ENCODE measurements at places on chromosomes 1 and 21.

- no peak for DNase-seq
Observed at GRCh38 chr1:41599912-41600311, 115.4 kb upstream of the EDN2 start.

DNA sequence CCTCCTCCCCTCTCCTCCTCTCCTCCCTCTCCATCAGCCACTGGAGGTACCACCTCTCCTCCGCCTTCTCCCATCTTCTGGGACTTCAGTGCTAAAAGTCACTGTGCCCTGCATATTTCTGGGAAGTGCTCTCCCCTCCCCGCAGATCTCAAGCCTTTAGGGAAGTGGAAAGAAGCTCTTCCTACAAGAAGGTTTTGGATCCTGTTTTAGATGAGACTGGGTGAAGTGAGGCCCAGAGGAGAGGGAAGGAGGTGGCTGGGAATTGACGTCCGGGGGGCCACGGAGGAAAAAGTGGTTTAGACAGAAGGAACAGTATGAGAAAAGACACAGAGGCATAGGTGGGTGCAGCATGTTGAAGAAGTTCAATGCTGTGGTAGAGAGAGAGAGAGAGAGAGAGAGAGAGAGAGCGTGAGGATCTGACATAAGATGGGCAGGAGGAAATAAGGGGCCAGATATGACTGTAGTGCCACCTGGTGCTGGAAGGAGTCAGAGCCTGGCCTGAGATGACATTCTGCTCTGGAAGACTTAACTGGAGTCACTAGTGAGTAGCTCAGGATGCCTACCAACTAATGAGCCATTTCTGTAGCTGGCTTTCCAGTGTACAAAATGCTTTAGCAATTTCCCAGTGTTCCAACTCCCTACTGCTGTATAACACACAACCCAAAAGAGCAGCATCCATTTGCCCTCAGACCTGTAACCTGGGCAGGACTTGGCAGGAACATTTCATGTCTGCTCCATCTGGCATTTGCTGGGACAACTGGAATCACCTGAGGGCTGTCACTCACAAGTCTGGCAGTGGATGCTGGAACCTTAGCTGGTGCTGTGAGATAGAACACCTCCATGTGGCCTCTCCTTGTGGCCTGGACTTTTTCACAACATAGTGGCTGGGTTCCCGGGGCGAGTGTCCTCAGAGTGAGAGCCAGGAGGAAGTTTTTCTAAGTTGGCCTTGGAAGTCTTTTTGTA lies 16.6 kb upstream of the ZSCAN20 start:
- DNase-seq: no peak

DNA sequence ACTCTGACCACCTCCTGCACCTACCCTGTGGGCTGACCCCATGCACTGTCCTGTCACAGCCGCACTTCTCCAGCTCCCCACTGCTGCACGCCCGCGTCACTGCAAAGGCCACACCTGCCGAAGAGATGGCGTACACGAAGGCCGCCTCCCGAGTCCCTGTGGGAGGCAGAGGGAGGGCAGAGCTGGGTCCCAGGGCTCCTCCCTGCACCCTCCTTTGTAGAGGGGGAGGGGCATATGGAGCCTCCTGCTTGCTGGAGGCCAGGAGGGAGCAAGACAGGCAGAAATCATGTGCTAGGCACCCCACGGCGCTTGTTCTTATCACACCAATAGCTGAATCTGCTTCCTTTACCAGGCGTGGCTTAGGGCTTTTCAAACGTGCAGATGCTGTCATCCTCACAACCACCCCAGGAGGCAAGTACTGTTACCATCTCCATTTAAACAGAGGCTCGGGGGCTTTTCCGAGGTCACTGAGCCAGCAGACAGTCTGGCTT lies 21.4 kb downstream of the WNT4 start:
- no peak for DNase-seq

- DNase-seq: no peak
Observed at GRCh38 chr1:94683886-94684285, 136.3 kb upstream of the SLC44A3 start.

DNA sequence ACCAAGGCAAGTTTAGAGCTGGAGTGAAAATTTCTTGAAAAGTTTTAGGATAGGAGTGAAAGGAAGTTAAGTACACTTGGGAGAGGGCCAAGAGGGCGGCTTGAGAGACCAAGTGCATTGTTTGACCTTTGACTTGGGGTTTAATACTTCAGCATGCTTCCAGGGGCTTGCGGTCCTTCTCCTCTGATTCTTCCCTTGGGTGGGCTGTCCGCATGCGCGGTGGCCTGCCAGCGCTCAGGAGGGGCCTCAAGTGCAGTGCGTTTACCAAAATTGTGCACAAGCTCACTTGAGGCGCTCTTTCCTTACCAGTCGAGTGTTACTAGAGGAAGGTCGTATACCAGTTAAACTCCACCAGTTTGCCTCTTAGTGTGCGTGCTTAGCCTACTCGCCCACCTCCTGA lies 91.3 kb upstream of the LYST start:
- no peak for DNase-seq

- no peak for DNase-seq
Observed at GRCh38 chr1:6419804-6420453, at the start of gene HES2. Gene HES2 (minus strand): TSS chr1:6419919. CDS start chr1:6419820, 99 bp downstream.

DNA sequence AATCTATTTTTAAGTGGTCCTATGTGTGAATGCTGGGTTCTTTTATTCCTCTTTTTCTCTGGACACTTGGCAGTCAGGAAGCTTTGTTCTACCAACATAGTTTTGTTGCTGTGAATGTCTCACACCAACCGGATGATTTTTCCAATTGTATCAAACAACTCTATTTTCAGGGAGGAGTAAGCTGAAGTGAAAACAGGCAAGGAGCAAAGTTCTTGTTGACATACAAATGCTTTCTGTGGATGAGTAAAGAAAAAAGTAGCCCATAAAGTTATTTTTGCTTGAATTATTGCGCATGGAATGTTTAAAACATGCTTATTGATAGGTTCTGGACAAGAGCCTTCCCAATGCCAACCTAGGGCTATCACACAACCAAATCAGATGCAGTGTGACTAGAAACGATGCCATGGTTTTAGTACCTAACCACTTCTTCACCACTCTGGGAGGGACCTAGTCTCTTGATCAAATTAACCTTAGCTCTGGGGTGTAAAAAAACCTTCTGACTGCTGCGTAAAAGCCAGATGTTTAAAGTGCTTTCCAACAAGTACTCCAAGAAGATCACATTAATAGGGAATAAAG lies 4.5 kb downstream of the IER5 start:
- DNase-seq: no peak

- DNase-seq: no peak
Observed at GRCh38 chr21:33238565-33239255, 9.0 kb downstream of the IFNAR2 start.

GRCh38 chr1:35565742-35566133 lies 7.4 kb upstream of the TFAP2E start:
- DNase-seq: no peak

DNA sequence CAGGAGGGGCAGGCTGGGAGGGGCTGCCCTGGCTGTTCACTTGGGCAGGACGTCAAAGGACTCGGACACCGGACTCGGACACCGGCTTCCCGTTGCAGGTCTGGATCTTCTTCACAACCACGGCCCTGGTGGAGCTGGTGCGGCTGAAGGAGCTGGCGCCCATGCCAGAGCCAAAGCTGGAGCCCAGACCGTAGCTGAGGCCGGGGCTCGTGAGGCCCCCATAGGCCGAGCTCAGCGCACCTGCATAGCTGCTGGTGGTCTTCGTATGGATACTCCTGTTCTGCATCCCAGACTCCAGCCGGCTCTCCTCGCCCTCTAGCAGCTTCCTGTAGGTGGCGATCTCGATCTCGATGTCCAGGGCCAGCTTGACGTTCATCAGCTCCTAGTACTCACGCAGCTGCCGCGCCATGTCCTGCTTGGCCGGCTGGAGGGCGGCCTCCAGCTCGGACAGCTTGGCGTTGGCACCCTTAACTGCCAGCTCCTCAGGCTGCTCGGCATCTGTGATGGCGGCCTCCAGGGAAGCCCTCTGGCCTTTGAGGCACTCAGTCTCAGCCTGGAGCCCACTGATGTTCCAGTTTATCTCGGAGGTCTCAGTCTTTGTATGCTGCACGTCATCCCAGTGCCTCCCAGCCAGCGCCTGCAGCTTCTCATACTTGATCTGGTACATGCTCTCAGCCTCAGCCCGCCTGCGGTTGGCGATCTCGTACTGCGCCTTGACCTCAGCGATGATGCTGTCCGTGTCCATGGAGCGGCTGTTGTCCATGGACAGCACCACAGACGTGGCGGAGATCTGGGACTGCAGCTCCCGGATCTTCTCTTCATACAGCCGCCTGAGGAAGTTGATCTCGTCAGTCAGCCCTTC lies 15.1 kb upstream of the KLF17 start:
- no peak for DNase-seq

- no peak for DNase-seq
Observed at GRCh38 chr1:175158170-175158591, 34.4 kb downstream of the KIAA0040 start.

DNA sequence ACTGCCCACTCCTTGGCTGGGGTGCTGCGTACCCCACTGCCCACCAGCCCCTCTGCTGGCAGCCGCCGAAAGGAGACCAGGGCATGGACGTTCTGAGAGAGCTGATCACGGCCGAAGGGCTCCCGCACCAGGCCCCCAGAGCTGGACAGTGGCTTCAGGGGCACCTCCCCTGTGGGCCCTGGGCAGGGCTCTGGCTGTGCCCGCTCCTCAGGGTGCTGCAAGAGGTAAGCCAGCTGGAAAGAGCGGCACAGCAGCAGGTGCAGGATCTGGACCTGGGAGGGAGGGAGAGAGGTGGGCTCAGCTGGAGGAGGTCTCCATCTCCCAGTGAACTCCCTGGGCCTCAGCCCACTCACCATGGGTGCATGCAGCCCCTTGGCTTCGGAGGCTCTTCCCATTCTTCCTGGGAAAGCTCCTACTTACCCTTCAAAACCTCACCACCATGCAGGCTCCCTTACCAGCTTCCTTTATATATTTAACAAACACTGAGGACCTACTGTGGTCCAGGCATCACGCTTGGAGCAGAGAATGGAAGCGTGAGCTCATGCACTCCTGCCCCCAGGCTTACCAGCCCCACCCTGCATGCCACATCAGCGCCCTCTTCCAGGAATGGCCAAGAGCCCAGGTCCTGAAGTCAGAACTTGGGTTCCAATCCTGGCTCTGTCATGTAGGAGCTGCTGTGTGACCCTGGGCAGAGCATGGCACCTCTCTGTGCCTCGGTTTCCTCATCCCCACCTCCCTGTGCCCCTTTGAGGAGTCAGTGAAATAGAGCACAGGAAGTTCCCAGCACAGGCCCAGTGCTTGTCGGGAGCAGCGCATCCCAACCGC lies 6.8 kb upstream of the KIF17 start:
- DNase-seq: no peak

DNA sequence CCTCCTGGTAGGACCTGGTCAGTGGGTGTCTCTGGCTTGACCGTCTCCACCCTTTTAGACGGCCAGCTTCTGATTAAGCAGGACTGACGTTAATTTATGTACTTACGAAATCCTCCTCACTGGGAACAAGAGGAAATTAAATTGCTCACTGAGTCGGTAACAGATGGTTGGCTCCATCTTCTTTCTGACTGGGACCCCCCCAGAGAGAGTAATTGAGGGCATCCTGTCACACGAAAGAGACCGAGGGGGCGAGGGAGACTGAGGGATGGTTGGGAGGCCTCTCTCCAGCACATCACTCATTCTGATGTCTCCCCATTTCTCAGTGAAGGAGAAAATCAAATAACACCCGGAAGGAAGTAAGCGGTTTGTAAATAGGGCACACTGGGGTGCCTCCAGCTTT lies 104.8 kb downstream of the OMA1 start:
- no peak for DNase-seq

- no peak for DNase-seq
Observed at GRCh38 chr1:240672132-240672811, 60.3 kb upstream of the GREM2 start.

- DNase-seq: no peak
Observed at GRCh38 chr21:41199588-41199987, 31.6 kb downstream of the BACE2 start.

DNA sequence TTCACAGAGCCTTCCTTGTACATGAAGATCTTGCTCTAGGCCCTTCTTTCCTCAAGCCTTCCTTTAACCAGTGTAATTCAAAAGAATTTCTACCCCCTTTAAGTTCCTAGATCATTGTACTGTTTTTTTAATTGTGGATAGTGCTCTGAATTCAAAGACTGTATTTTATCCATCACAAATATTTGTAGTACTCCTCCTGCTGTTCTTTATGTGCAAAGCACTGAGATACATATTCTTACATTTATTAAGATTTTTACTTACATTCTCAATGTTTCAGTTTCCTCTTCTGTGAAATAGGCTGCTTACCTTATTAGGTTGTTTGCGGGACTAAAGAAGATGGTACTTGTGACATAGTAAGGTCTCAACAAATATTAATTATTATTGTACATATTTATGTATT lies 168.8 kb upstream of the PDE4B start:
- no peak for DNase-seq

GRCh38 chr1:162660574-162660973 lies 28.3 kb downstream of the DDR2 start:
- DNase-seq: no peak

GRCh38 chr1:41874903-41875411 lies 43.8 kb downstream of the HIVEP3 start:
- DNase-seq: no peak

GRCh38 chr1:192529811-192530210 lies 45.8 kb upstream of the RGS1 start:
- DNase-seq: no peak

DNA sequence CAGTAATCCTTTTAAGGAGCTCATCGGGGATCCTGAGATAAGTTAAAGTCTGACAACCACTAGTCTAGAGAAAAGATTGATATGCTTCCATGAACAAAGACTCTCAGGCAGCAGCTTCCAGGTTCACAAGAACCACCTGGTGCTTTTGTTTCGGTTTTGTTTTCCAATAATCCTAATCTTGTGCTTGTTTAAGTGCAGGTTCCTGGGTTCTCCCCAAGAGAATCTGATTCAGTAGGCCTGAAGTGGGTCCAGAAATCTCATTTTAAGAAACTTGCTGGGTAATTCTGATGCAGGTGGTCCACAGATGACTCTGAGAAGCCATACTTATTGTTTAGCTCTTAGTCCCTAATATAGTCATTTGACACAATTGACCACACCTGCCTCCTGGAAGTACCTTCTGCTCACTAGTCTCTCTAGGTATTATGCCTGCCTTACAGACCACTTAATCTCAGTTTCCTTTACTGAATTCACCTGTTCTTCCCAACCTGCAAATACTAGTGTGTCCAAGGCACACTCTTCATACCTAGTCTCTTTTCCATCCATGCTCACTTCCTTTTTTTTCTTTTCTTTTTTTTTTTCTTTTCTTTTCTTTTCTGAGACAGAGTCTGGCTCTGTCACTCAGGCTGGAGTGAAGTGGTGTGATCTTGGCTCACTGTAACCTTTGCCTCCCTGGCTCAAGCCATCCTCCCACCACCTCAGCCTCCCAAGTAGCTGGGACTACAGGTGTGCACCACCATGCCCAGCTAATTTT lies 20.5 kb upstream of the FRRS1 start:
- no peak for DNase-seq

GRCh38 chr1:10773376-10773775 lies 23.1 kb downstream of the CASZ1 start:
- DNase-seq: no peak

DNA sequence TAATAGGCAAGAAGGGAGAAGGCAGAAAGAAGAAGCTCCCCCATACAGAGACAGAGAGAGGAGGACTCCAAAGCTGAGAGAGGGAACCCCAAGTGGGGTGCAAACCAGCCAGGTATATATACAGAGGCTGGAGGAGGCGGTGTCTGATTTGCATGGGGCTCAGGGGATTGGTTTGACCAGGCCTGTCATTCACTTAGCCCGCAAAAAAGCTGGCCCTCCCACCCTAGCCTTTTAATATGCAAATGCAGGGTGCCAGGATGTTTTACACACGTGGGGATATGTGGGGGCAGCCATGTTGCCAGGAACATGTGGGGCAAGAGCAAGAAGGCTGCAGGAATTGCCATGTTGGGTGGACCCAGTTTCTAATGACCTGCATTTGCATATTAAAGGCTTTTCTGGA lies 37.0 kb upstream of the TENT5B start:
- DNase-seq: no peak

Data from stimulated activated CD8-positive, alpha-beta memory T cell treated with anti-CD3 and anti-CD28 coated beads, Interleukin-7, amount 100 ng/mL, for 24 hours (primary cell).